Astrocyte (in vitro differentiated cells and primary cell): ENCODE measurements at places on chromosomes 16 and 17.

- DNase-seq, result no peak
Observed at GRCh38 chr16:27844826-27845225, 218.7 kb downstream of the GSG1L start.

GRCh38 chr16:52114379-52114778, 432.6 kb downstream of the TOX3 start:
- no peak for DNase-seq

- peak; percentile 65 for DNase-seq
Observed at GRCh38 chr17:16351831-16352230, 1.4 kb downstream of the CENPV start.

DNA sequence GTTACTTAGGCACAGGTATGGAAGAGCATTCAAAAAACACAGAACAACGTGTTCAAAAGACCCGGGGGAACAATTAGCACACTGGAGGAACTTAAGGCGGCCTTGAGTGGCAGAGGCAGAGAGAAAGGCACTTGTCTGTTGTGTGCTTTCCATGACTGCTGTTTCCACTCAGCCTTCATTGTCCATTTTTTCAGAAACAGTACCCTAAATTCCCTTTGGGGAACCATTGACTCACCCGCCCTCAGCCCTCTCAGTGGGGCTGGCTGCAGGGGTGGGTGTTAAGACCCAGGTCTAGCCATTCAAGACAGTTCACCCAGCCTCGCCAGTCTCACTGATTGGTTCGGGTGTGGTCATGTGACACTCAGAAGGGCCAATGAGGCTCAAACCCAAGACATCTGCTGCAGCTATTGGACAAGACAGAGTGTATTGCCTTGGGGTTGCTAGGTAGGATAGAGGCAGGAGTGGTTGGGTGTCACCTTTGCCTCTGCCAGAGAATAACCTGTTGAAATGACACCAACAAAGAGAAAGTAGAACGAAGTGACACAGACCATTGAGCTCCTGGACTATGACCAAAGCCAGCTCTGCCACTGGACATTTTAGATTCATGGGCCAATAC, 19.6 kb upstream of the CEP20 start:
- no peak for DNase-seq

DNA sequence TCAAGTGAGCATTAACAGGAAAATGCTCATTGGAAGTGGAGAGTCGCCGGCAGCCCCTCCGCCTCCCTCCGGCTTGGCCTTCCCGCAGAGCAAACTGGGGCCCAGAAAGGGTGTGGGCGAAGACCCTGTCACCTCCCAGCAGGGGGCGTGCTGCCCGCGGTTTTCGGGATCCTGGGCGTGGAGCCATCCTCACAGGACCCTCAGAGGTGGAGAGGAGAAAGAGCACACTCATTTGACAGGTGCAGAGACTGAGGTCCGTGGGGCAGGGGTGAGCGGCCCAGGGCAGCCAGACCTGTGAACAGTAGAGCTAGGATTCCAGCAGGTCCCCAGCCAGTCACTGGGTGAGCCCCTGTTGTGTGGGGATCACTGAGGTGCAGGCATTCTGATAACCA, 1002.9 kb downstream of the KCNJ18 start:
- no peak for DNase-seq

DNA sequence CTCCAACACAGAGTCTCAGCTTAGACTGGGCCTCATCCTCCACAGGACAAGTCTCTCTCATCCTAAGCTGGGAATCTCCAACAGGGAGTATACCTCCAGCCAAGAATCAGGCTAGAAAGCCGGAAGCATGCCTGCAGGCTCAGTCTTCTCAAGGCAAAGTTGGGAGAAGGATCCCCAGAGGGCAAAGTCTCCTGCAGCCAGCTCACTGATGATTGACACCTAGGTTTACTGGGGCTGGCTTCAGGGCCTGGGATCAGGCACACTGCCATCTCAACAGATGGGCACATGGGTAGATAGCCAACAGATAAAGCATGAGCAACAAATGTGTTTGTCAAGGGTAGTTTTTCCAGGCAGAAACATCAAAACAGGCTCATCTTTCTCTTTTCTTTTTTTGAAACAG, 56.1 kb upstream of the TOX3 start:
- no peak for DNase-seq

DNA sequence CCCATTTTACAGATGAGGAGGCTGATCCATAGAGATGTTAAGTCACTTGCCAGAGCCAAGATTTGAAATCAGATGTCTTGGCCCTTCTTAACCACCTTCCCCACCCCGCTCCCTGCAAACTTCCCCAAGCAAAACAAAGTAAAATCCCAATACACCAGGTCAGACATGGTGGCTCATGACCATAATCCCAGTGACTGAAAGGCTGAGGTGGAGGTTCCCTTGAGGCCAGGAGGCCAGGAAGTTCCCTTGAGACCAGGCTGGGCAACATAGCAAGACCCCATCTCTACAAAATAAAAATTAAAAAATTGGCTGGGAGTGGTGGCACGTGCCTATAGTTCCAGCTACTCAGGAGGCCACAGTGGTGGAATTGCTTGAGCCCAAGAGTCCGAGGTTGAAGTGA, 28.9 kb upstream of the CSNK2A2 start:
- DNase-seq, result no peak

DNA sequence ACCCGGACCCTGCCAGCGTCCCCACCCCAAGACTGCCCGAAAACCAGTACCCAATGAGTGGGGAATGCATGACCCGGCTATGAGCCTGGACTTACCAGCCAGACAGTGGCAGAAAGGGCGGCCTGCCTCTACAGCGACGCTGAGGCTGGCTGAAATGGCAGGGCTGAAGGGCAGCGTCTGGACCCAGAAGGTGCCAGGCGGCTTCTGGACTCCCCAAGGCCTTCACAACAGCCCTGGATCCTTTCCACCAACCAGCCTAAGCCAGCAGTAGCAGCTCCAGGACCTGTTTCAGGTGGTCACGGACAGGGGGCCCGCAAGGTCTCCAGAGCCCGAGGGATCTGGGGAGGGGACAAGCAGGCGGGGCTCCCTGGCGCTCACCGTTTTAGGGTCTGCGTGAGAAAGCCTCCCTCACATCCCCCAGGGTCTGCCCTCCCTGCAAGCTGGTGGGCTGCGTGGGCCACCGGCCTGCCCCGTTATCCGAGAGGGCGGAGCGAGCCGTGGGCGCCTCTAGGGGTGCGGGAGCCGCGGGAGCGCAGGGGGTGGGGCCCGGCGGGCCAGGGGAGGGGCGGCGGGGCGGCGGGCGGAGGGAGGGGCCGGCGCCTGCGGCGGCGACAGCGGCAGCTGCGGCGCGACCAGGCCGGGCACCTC, at the start of gene RIPOR1:
TSS of gene RIPOR1 (plus strand) at position 608 of the 648 bp plus-strand sequence. CDS start 9,618 bp downstream, outside the sequence.
- no peak for DNase-seq

GRCh38 chr16:86823888-86824671, 245.7 kb downstream of the FOXL1 start:
- peak; percentile 100 for DNase-seq

GRCh38 chr17:74024871-74025531, 178.5 kb upstream of the RPL38 start:
- no peak for DNase-seq

GRCh38 chr16:50120711-50121110, 32.4 kb upstream of the TENT4B start:
- no peak for DNase-seq

- DNase-seq, result peak; percentile 72
Observed at GRCh38 chr16:87864331-87864989, 4.8 kb downstream of the SLC7A5 start.

DNA sequence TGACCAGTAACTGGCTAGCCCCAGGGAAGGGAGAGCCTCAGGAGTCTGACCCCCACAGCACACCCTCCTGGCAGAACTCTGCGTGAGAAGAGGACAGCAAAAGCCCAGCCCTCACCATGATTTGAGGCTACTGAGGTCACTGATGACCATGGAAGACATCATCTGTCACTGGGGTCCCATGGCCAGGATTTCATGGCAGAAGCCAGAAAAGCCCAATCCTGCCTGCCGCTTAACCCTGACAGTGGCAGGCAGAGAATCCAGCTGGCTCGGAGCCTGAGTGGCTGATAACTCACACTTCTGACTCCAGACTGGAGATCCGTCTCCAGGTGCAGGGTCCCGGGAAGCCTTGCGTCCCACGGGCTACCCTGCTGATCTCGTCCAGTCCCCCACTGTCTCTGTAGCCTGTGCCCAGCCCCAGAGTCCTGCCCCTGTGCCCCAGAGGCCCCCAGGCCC, 17.5 kb downstream of the GRIN2C start:
- no peak for DNase-seq

DNA sequence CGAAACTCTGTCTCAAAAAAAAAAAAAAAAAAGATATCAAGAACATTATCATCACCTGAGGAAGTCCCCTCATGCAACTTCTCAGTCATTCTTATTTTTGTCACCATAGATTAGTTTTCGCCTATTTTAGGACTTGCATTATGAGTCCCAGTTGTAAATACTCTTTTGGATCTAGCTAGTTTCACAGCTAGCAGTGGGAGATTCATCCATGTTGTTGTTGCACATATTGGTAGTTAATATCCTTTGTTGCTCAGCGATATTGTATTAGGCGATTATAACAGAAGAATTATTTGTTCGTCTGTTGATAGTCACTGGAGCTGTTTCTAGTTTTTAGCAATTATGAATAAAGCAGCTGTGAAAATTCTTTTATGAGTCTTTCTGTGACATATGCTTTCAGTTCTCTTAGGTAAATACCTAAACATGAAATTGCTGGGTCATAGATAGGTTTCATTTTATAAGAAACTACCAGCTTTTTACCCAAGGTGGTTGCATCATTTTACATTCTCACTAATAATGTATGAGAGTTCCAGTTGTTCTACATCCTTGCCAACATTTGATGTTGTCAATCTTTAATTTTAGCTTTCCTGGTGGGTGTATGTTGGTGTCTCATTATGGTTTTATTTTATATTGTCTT, 40.7 kb upstream of the MAP3K14 start:
- no peak for DNase-seq

- no peak for DNase-seq
Observed at GRCh38 chr17:19376811-19377210, 1.5 kb upstream of the MAPK7 start.

DNA sequence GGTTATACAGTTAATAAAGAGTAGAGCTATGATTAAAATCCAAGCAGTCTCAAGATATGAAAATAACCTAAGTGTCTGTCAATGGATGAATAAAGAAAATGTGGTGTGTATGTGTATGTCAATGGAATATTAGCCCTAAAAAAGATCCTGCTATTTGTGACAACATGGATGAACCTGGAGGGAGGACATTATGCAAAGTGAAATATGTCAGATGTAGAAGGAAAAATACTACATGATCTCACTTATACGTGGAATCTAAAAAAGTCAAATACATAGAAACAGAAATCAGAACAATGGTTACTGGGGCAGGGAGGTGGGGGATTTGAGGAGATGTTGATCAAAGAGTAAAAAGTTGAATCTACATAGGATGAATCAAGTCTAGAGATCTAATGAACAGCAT, 20.4 kb downstream of the BRIP1 start:
- DNase-seq, result no peak

DNA sequence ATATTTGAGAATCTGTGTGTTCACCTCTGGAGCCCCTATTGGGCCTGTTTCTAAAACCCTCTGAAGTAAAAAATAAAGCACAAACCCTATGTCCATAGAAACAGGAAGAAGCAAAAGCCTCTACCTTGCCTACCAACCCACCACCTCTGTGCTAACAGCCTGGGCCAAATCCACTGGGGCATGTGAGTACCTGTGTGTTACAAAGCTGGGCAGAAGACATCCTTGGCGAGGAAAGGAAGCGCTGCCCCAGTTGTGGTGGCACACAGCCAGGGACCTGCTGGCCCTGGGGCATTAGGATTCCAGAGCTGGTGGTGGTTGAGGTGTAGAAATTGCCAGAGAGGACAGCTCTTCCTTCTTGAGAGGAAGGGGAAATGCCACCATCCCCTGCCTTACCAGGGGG, 30.0 kb downstream of the MYO18A start:
- no peak for DNase-seq

GRCh38 chr17:72120642-72121163, at the start of gene SOX9:
Gene SOX9 (plus strand): TSS chr17:72121020. CDS start chr17:72121392, 372 bp downstream.
- DNase-seq, result peak; percentile 96

- no peak for DNase-seq
Observed at GRCh38 chr16:87602001-87602775, at the start of gene JPH3. Gene JPH3 (plus strand): TSS chr16:87602508. CDS start chr16:87603147, 639 bp downstream.

DNA sequence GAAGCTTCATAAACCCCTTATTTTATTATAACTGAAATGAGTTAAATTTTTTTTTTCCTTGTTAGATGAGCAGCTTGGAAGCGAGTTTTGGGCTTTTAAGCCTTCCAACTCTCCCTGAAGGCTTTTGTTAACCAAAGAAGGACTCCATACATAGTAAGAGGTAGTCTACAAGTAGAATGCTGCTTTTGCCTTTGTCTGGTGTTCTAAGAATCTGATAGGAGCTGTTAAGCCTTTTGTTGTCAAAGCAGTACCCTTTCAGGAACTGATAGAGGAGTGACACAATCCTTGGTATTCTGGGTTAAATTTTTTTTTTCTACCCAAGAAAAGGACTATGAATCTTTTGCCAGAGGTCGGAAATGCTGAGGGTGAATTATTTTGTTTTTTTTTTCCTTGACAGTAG, 26.1 kb downstream of the MAP2K4 start:
- DNase-seq, result no peak

DNA sequence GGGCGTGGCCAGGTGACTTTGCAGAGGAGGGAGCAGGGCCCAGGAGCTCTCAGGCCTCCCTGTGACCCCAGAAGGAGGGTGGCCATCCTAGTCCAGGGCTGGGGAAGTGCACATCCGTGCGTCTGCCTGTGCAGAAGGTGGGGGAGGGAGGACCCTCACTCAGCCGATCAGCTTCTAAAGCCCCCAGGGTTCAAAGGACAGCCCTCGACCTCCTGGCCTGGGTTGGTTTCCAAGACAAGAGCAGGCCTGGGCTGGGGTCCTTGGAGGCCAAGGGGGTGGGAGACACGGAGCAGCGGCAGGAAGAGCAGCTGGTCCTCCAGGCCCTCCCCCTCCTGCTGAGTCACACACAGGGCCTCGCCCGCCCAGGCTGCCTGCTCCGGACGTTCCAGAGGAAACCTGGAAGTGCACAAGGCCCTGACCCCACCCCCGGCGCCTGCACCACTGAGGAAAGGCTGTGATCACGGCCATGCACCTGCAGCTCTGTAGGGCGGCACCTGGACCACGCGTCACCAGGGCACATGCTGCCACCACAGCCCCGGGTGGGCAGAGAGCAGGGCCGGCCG, 67.1 kb upstream of the ZNF469 start:
- peak; percentile 60 for DNase-seq

- DNase-seq, result no peak
Observed at GRCh38 chr16:87389245-87389644, 2.9 kb upstream of the MAP1LC3B start.

DNA sequence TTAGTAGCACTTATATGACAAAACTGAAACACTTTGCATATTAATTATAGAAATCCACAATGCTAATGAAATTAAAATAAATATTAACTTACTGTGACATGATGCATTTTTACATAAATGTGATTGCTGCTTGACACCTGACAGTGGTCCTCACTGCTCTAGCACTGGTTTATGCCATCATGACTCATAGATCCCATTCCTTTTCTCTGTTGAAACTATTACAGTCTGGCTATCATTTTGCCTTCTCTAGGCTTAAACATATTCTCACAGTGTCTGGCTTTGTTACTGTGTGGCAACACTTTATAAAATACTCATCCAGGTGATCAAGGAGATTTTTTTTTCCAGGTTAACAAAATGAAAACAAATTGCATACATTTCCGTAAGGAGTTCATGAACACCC, 108.0 kb downstream of the MRTFB start:
- DNase-seq, result peak; percentile 17
